NCI-H524 (cell line): ENCODE measurements at places on chromosomes 12 and 14.

- DNase-seq, result no peak
Observed at GRCh38 chr12:92506891-92507290, 195.9 kb upstream of the PLEKHG7 start.

- no peak for DNase-seq
Observed at GRCh38 chr14:72605921-72606220, 288.0 kb downstream of the DPF3 start.

DNA sequence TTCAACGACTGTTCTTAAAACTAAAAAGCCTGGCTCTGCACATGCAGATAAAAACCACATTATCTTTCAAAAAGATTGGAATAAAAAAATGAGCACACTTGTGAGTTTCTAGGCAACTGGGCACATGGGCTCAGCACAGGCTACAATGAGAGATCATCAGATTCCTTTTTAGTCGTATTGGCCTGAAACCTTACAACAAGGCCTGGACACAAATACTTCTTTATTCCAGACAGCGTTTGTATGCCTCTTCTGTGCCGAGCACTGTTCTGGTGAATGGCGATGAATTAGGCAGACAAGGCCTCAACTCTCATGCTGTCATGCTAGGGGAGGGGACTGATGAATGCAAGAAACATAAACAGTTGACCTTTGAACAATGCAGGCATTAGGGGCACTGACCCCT, 463.0 kb downstream of the AACS start:
- DNase-seq, result no peak

GRCh38 chr14:100271247-100271939, 32.4 kb downstream of the YY1 start:
- peak; percentile 44 for DNase-seq

DNA sequence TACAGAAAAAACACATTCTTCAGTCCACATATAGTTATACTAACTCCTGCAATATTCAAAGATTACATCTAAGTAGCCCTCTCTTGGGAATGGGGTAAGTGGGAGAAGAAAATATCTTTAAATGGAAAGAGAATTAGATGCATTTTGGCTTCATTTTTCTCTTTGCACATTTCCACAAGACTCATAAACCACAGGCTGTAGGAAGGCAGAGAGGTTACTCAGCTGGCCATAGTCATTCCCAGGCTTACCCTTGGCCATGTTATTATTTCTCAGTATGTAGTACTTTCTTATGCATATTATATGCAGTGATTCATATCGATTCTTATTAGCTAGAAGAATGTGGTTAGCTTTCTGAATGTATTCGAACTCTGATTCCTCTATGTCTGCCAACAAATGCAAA, 92.2 kb downstream of the PTPRR start:
- no peak for DNase-seq

- peak; percentile 98 for DNase-seq
Observed at GRCh38 chr12:110102255-110102654, 21.9 kb upstream of the IFT81 start.

DNA sequence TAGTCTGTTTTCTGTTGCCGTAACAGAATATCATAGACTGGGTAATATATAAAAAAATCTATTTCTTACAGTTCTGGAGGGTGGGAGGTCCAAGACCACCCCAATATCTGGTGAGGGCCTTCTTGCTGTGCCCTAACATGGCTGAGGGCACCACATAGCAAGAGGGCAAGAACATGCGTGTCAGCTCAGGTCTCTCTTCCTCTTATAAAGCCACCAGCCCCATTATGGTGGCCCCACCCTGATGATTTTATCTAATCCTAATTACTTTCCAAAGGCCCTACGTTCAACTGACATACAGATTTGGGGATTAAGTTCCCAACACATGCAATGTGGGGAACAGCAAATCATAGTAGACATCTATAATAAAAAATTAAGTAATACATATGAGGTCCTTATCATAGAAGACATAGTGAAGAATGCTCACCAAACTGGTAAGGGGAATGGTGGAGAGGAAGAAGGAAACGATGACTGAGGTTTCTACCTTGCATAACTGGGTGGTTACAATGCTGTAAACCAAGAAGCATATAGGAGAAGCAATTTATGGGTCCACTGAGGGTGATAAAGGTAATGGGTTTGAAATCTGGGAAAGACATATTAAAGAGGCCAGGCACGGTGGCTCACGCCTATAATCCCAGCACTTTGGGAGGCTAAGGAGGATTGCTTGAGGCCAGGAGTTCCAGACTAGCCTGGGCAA, 27.0 kb downstream of the BTBD7 start:
- DNase-seq, result no peak

DNA sequence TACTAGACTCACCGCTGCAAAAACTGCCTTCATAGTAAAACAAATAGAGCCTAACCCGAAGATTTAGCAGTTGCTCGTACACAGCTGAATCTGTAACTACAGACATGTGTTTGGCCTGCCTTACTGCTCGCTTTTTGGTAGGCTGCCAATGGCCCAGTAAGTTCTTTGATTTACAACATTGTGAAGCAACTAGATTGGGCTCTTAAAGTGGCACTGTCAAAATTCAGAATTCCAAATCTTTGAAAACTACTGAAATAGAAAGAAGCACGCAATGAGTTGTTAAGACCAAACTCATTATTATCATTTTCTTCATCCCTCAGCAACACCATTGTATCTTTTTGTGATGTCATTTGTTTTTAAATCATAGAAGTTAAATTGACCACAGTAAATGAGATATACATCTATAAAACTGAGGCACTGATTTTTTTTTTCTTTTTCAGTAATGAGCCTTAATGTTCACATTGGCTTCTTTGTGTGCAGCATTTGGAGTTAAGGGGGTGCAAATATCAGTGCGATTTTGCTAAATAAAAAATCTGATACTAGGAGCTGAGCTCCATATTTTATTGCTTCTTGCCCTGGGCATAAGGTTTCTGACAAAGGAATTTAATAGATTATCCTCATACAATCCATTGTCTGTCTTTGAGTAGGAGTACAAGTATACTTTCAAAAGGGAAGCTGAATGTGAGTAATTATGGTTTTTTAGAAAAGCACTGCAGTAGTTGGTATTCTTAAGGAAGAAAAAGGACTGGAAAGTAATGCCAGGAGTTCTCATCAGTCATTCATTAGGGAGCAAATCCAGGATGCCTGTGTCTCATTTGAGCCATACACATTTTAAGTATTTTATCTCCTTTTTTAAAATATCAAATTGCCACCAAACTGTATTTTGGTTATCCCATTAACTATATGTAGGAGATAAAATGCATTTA, 138.5 kb downstream of the KICS2 start:
- DNase-seq, result no peak

DNA sequence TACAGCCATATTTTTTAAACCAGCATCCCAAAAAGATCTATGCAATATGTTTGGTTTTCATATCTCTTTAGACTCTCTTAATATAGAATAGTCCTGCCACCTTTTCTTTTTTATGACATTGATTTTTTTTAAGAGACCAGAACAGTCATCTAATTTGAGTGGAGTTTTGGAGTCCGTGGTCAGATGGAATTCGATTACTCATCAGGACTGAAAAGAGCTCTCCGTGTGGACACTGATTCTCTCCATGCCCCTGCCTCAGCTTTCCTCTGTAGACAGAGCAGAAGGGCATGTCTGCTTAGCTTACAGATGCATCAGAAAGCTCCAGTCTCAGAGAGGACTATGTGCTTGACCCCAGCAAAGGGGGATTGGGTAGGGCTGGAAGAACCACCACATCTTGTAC, 27.8 kb downstream of the SMCO2 start:
- DNase-seq, result no peak

DNA sequence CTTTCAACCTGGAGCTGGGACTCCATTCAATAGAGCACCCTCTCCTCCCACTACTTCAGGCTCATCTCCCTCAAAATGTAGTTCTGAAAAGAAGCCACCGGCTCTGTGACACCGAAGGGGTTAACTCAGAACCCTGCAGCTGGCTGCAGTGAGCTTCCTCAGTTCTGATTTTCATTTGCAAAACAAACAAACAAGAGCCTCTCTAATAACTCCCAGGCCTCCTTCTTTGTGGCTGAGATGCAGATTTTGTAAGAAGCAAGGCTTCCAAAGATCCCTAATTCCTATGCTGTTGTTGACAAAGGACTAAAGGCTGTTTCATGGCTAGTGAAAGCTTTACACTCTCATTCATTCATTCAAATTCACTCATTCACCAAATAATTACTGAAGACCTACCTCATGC, 333.4 kb upstream of the TBX3 start:
- DNase-seq, result no peak

DNA sequence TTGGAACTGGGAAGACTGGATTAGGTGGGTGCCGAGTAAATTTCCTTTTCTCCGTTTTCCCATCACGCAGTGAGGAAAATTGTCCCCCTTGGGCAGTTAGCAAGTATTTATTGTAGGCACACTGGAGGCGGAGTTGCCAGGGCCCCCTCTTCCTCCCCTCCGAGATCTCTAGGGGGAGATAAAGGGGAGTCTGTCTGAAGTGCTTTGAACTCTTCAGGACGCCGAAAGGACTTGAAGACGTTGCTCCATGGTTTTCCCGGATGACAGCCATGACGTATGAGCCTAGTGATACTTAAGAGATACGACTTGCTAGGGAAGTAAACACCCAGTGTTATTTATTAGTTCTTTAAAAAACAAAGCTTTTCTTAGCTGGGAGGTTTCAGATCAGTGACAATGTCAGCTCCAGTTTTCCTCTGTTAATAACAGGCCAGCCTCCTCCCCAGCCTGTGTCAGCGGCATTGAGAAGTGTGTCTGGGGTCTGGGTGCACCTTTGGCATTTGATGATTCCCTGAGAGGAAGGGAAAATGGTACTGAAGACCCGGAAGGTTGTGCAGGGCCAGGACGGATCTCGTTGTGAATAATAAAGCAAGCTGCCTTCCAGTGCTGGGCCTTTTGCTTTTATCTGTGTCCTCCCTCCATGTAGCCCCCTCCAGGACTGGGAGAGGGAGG, 78.7 kb downstream of the TSPAN9 start:
- DNase-seq, result no peak

GRCh38 chr14:54472315-54472714, 16.5 kb downstream of the GMFB start:
- peak; percentile 99 for DNase-seq

GRCh38 chr12:82089369-82090121, 268.6 kb downstream of the CCDC59 start:
- no peak for DNase-seq

- DNase-seq, result no peak
Observed at GRCh38 chr12:508795-509194, 49.1 kb downstream of the B4GALNT3 start.

- no peak for DNase-seq
Observed at GRCh38 chr12:57235017-57235727, 5.7 kb downstream of the SHMT2 start.

DNA sequence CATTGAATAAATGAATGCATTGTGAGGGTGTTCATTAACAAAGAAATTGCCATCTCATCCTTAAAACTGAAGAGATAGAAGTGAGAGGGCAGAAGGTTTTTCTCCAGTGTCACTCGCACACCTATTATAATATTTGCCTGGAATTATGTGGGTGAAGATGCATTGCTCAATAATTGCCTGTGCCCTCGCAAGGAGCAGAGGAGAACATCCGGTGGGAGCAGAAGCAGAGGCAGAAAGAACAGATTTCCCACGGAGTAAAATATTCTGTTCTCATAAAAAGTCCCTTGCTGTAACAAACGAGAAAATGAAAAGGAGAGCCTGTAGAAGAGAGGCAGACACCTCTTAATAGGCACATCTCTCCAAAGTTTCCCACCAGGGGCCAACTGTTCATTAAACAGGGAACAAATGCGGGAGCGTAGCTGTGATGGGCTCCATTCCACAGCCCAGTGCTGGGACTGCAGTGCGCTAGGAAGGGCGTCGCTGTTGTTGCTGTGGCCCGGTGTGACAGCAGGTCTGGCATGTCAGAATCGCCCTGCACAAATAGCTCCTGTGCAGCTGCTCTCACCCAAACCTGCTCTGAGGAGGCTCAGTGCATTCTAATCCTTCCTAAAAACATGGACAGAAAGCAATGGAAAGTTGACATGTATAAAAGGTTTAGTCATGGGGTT, 359.8 kb downstream of the APAF1 start:
- DNase-seq, result no peak

DNA sequence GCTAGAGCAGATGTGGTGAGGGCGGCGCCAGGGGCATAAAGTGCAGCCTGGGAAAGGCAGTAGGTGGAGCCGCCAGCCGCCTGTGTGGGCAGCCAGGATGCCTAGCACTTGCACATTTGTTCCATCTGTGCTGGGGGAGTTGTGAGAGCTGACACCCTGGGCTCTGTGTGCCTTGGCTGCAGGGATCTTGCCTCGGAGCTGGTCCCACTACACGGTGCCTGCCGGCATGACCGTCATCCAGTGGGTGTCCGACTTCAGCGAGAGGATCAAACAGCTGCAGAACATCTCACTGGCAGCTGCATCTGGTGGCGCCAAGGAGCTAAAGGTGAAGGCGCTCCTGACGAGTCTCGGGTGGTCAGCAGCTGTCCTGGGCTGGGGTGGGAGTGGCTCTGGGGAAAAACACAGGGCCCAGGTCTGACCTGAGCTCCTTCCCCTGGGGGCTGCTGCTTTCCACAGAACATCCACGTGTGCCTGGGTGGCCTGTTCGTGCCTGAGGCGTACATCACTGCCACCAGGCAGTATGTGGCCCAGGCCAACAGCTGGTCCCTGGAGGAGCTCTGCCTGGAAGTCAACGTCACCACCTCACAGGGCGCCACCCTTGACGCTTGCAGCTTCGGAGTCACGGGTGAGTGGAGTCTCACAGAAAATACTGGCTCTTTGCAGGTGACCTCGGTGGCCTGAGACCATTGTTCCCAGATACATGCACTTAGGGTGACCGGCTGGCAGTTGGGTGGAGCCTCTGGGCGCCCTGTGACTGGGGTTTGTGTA, 37.4 kb downstream of the HSP90AA1 start:
- no peak for DNase-seq

- DNase-seq, result no peak
Observed at GRCh38 chr12:28575593-28576205, 385.4 kb downstream of the CCDC91 start.
